ENCODE measurements at places on chromosomes 3 and 15.

- DNase-seq, result no peak
These were observed 22.3 kb downstream of the FBXL2 start for GRCh38 chr3:33299395-33300081.

DNA sequence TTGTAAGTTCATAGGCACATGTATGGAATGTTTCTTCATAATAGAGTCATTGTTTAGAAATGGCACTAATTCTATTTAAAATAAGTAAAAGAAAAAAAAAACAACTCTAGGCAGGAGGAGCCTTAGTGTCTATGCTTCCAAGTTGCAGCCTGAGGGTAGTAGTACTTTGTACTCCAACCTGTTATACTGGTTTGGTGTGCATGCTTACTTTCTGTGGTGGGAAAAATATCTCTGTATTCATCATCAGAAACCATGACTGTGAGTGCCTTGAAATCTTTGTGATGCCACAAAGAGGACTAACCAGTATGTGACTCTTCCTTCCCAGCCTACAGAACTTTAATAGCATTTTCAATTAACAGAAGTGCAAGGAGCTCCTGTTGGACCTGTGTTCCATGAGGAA, 4.4 kb downstream of the NAALADL2 start:
- DNase-seq, result no peak

GRCh38 chr3:121835465-121835801, 424 bp downstream of the EAF2 start:
- no peak for DNase-seq

DNA sequence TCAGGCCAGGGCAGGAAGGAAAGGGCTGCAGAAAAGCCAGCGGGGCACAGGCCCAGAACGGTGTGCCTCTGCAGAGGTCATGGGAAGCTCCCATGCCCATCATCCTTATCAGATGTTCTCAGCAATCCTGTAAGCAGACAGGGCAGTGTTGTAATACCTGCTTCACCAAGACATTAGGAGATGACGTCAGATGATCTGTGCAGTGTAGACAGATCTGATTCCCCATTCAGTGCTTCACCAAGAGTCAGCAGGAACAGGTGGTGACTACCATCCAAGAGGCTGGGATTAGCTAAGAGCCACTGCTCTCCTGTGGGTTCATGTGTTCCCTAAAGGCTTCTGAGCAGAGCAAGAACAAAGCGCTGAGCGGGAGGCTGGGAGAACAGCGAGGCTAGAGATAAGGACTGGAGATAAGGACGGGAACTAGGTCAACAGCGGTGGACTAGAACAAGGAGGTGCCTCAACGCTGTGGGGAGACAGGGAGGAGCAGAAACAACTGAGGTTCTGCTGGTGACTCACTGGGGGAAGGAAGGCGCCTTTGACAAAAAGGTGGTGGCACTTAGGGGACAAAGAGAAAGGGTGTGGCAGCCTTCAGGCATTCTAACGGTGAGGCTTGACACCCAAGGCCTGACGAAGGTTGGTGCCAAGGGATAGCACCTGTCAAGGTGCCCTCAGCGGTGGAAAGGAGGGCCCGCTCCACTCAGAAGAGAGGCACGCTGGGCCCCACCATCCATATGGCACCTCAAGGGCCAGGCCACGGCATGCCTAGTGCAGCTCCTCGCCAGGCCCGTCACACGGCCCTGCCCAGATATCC, 28.4 kb downstream of the CCDC12 start:
- no peak for DNase-seq

- DNase-seq, result no peak
These were observed 12.7 kb downstream of the CCNL1 start for GRCh38 chr3:157147099-157147803.

- DNase-seq, result no peak
These were observed 56.2 kb downstream of the IL5RA start for GRCh38 chr3:3053974-3054373.

GRCh38 chr3:189455009-189455408, 176.2 kb upstream of the TP63 start:
- DNase-seq, result no peak

DNA sequence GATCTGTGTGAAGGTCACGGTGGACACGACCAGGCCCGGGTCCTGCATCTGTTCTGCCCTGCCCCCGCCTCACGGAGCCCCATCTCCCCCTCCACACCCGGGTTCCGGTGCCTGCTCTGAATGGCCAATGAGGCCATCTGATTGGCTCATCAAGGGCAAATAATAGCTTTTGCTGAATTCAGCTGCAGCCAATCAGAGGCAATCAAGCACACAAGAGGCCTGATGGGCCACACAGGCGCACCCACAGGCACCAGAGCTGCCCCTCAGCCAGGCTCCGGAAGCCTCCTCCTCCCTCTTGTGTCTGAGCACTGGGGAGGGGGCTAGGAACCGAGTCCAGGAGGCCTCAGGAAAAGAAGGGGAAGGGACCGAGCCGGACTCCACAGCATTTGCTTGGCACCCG, 49.5 kb downstream of the CACNA2D2 start:
- DNase-seq, result no peak

DNA sequence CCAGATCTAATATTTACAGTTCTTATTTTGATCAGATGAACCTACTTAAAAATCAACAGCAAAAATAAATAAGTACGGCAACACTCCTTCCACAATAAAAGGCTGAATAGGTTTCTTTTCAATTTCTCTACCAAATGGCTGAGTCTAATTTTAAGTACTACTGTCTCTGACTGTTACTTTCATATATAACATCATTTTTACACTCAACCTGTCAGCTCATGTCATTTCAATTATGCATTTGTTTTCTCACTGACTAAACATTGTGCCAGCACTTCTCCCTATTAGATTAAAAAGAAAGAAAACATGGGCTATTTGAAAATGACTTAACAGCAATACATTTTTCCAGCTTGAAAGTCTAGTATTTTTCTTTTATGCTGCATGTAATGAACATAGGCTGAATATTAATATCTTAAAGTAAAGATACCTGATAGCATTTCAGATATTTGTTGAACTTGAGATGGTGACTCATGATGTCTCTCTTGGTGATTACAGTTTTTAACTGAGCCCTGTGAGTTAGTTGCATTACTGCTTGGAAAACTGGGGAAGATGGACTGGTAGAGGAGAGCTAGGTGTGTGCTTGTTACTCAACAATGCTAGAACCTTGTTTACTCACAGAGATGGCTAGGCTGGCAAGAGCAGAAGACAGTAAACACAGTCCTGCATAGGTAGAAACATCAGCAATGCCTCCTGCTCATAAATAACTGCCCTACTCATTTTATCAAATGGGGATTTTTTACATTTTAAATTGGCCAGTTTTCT, 73.9 kb downstream of the PEX5L start:
- no peak for DNase-seq

DNA sequence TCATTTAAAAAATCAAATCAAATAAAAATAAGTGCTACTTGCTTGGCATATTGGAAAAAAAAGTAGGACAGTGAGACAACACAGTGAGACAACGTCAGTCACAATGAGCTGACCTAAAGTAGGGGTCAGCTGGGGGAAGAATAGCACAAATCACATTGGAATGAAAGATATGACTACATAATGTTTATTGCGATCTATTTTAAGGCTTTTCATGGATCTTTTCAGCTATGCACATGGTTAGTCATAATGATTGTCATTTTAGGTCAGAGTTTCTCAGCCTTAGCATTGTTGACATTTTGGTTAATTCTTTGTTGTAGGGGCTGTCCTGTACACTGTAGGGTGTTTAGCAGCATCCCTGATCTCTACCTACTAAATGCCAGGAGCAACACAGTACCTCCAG, 44.5 kb downstream of the CMSS1 start:
- DNase-seq, result no peak

DNA sequence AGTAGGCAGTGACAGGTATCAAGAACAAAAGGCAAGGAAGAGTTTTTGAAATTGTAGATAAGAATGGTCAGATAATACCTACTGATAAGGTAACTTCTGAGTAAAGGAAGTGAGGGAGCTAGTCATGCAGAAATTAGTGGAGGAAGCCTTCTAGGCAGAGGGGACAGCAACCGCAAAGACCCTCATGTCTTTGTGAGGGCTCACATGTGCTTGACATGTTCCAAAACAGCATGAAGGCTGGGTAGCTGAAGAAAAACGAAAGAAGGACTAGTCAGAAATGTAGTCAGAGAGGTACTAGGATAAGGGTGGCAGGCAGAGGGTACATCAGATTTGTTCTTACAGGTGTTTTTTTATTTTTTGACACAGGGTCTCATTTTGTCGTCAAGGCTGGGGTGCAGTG, 5.3 kb downstream of the SIN3A start:
- DNase-seq, result no peak

GRCh38 chr15:96728591-96728990, 398.1 kb downstream of the NR2F2 start:
- DNase-seq, result no peak

- DNase-seq, result no peak
These were observed 201.4 kb upstream of the STT3B start for GRCh38 chr3:31331278-31331677.

DNA sequence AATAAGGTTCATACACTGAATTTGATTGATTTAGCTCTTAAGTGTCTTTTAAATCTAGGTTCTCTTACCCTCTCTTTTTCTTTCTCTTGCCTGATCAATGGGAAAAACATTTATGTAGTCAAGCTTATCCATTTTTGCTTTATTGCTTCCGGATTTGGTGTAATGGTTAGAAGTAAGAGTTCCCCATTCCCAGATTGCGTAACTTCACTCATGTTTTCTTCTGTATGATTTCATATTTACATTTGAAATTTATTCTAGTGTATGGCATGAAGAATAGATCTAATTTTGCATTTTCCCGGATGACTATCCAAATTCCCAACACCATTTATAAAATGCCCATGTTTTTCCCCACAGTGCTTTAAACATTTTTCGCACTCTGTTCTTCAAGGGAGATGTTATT, 27.9 kb upstream of the SV2B start:
- DNase-seq, result no peak

- DNase-seq, result no peak
These were observed 78.8 kb downstream of the SLC7A14 start for GRCh38 chr3:170507063-170507462.

GRCh38 chr3:98508582-98508981, 11.1 kb downstream of the OR5K2 start:
- DNase-seq, result no peak

GRCh38 chr3:179716811-179717210, 64.0 kb downstream of the USP13 start:
- no peak for DNase-seq

GRCh38 chr3:70889162-70890019, 577.0 kb upstream of the MDFIC2 start:
- no peak for DNase-seq

GRCh38 chr3:117192888-117193287, 483.3 kb downstream of the TUSC7 start:
- no peak for DNase-seq

- DNase-seq, result no peak
These were observed 3.2 kb downstream of the IL17RD start for GRCh38 chr3:57161915-57162314.

GRCh38 chr3:8538913-8539312, 37.3 kb downstream of the LMCD1 start:
- DNase-seq, result no peak

DNA sequence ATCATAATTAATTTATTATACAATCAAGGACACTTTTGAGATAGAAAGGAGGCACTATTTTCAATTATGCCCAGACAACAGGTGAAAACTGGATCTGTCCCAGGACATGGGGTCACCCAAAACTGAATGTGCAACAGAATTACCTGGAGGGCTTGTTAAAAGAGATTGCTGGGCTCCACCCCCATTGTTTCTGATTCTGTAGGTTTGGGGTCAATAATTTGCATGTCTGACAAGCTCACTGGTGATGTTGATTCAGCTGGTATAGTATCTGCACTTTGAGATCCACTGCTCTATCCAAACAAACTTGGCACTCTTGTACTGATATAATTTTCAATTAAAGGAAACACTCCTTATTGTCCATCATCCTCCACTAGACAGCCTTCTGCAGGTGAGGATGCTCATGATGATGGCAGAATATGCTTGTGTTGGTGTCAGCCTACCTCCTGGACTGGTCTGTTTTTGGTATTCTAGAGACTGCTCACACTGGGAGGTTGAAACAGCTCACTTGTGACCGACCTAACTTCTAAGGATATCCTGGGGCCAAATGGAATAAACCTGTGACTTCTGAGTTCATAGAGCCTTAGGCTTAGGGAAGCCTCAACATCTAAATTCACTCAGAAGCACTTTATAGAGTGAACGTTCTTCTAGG, 2.2 kb downstream of the P2RY14 start:
- no peak for DNase-seq

DNA sequence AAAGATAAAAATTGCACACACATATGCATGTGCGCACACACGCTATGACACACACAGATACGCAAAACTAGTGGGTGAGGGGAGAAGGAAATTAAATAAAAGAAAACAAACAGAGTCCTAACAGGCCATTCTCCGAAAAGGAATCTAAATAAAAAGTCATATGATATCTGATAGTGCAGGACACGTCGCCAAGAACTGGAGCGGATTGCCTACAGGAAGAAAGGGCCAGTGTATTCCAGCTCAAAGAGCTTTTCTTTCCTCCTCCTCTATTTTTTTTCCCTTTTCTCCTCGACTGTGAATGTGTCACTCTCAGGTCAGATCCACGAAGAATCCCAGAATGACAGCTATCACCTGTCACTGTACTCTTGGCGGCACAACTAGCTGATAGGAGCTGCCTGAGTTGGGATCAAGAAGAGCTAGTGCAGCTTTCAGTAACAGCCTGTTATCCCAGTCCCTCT, 157.8 kb downstream of the TIGIT start:
- DNase-seq, result no peak

DNA sequence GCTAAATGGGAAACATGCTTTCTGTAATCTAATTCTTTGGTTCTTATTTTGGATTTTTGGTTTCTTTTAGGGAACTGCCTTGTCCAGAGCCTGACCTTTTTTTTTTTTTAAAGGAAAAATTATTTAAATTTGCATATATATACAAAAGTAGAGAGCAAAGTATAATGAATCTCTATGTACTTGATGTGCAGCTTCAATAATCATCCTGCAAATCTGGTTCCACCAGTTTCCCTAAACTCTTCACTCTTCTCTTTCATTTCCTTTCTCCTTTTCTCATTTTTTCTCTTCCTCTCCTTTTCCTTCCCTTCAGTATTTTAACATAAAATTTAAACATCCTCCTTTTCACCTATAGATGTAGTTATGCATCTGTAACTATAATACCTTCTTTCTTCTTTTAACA, 82.5 kb downstream of the USP13 start:
- no peak for DNase-seq

DNA sequence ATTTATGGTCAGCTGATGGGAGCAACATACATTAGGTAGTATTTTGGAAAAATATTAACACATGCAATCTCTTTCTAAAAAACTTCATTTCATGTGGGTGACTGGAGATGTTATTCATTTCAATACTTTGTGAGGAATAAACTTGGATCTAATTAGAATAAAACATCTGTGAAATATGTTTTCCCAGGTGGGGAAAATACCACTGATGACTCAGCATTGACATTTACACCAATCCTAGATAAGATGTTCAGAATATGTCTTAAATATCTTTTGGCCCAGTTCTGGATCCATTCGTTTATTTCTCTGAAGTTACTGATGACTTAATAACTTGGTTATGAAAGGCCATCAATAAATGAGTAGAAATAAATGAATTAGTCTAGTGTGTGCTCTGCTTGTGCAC, 247.6 kb downstream of the CHST2 start:
- DNase-seq, result no peak

- DNase-seq, result no peak
These were observed 5.6 kb upstream of the FAM81A start for GRCh38 chr15:59432389-59432788.

GRCh38 chr3:15199493-15200105, 6.4 kb upstream of the CAPN7 start:
- no peak for DNase-seq
